ENCODE measurements at places on chromosomes 6 and 20.
A peak's percentile ranks its signal among the peaks of the same experiment; 100 is the strongest.

DNA sequence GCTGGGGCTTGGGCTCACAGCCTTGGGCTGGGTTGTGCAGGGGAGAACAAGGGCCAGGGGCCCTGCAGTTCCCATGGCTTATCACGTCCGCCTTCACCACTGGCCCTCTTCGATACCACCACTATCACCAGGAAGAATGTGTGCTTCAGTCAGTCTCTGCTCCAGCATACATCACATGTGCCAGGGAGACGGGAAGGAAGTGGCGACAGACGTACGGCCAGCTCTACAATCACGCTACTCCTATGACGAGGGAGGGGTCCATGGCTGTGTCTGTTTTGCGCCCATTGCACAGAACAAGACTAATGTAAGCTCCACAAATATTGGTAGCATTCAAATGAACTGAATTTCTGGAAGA is 72.1 kb downstream of the TRAM2 start:
- no peak for DNase-seq

- no peak for DNase-seq
Observed at GRCh38 chr6:100554228-100554627, 89.5 kb upstream of the SIM1 start.

- peak; percentile 86 for DNase-seq
Observed at GRCh38 chr6:110325197-110325596, 33.0 kb downstream of the METTL24 start.

GRCh38 chr6:87729965-87730719 is 28.1 kb upstream of the AKIRIN2 start:
- DNase-seq = peak; percentile 49

DNA sequence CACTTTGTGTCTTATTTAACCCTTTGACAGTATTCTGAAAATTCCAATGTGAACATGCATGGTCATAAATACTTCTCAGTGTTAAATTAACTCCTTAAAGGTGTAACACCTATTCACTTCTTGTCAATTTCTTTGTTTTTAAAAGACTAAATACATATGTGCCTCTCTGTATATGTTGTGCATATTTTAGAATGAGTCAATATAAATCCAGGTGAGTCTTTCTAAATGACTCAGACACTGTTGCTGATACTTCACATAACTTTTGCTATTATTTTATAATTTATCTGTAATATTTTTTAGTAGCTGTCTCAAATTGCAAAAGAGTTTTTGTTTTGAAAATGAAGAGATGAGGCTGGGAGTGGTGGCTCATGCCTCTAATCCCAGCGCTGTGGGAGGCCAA is 36.0 kb downstream of the TIAM2 start:
- DNase-seq = no peak

DNA sequence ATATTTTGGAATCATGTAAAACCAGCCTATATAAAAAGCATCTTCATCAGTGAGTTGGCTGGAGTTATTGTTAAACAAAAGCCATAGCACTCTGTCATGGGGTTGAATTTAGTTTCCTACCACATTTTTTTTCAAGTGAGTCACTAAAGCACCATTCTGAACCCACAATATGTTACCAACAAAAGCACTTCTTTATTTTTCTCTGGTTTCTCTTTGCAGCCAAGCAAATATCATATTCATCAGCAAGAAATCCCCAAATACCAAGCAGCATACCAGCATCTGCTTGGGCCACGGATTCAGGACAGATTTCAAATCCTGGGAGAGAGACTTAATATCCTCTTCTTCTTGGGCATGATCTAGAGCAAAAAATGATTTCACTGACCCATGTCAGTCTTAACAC is 441.4 kb downstream of the BCKDHB start:
- DNase-seq = no peak

DNA sequence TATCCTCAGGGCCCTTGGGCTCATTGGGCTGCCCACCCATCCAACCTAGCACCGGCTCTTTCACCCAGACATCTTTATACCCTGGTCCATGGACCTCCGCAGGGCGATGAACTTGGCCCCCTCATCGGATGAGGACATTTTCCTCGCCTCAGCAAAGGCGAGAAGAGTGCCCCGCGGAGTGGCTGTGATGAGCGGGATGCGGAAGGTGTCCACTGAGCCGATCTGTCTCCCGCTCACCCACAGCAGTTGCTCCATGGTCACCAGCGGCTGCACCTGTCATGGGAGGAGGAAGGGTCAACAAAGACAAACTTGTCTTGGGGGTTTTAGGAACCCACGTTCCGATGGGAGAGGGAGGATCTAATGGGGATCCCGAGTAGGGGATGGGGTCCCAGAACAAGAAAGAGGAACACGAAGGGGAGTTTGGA is 690 bp downstream of the NEU1 start:
- no peak for DNase-seq

- DNase-seq = no peak
Observed at GRCh38 chr6:44269178-44269920, 901 bp upstream of the TMEM151B start.

- DNase-seq = no peak
Observed at GRCh38 chr6:87705070-87705691, 3.1 kb upstream of the AKIRIN2 start.
